ENCODE measurements at places on chromosomes 16 and 17.

- peak; percentile 54 for DNase-seq
These were observed 22.3 kb upstream of the ZFPM1 start for GRCh38 chr16:88430524-88431446.

DNA sequence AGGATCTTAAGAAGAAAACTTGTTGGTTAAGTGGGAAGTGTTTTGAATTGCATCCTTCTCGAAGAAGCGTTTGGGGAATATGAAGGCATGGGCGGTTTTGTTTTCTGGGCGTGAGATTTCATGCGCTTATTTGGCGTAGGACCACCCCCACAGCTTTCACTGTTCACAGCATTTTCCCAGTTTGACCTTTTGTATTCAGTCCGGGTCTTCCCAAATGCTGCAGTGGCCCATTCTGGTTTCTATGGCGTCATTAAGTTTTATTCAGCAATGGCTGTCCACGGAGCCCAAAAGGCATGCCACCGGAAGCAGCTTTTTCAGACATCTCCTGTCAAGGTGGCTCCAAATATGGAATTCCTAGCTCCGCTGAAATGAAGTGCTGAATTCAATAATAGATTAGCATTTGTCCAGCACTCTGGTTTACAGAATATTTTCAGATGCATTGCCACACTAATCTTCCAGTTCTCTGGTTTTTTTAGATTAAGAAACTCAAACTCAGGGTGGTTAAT lies 90.6 kb upstream of the FBXO47 start:
- DNase-seq: no peak

- DNase-seq: peak; percentile 73
These were observed 11.8 kb downstream of the CSF3 start for GRCh38 chr17:40026816-40027613.

- no peak for DNase-seq
These were observed 2.1 kb downstream of the CLDN7 start for GRCh38 chr17:7260151-7260550.

DNA sequence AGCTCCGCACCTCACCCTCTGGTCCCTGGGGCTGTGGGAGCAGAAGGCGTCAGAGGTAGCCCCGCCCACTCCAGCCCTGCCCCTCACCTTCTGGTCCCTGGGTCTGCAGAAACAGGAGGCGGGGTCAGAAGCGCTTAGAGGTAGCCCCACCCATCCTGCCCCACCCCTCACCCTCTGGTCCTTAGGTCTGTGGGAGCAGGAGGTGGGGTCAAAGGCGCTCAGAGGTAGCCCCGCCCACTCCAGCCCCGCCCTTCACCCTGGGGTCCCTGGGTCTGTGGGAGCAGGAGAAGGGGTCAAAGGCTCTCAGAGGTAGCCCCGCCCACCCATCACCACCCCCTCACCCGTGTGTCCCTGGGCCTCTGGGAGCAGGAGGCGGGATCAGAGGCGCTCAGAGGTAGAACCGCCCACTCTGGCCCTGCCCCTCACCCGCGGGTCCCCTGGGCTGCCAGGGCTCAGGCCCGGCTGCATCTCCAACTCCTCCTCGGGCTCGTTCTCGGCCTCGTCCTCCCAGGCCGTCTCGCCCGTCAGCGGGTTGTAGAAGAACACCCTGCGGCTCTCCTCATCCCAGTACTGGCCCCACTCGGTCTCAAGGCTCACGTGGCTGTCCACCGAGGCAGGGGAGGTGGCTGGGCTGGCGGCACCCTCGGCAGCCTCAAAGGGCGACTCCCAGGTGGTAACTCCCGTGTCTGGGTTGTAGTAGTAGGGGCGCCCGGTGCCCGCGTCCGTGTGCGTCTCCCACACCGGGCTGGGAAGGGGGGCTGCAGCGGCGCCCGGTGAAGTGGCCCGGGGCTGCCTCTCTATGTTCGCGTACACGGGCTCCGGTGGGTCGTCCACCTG lies 27.2 kb downstream of the ARHGAP27 start:
- DNase-seq: no peak

DNA sequence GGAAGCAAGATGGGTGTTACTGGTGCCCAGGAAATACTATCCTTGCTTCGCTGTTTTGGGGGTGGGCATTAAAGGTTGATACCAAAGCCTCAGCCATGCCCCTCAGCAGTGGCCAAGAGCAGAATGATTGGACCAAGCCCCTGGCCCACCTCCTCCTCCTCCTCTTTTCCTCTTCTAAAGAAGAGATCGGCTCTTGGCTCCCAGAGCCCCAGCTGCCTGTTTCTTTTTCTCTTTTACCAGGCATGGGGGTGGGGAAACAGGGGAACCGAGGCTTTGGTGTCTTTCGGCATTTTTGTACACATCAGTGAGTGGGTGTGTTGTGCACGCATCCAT lies 5.8 kb downstream of the THRA start:
- DNase-seq: no peak

Measured in stimulated activated CD4-positive, alpha-beta T cell treated with anti-CD3 and anti-CD28 coated beads, Interleukin-4, amount 100 ng/mL, for 1 hour (primary cell).